ENCODE measurements at places on chromosomes 3 and 15. TPM values are rescaled to one million over a fixed set of nuclear protein-coding genes. Genes with fewer than 3 reads are reported as not detected.
A peak's percentile ranks its signal among the peaks of the same experiment; 100 is the strongest.

GRCh38 chr15:76664895-76665294 lies 240.2 kb downstream of the SCAPER start:
- no peak for DNase-seq

- DNase-seq = no peak
Observed at GRCh38 chr15:24318981-24319380, 356.6 kb upstream of the NPAP1 start.

GRCh38 chr15:60179786-60180391 lies 175.8 kb downstream of the FOXB1 start:
- peak; percentile 14 for DNase-seq

GRCh38 chr3:121690777-121691405 lies 30.2 kb upstream of the HCLS1 start:
- no peak for DNase-seq

CAPN3 gene
- 0.43 TPM for total RNA-seq

GRCh38 chr3:99753268-99753975 lies 64.2 kb upstream of the CMSS1 start:
- peak; percentile 45 for DNase-seq

GRCh38 chr3:112746675-112747280 lies 99.9 kb downstream of the CD200R1L start:
- DNase-seq = no peak

- peak; percentile 86 for DNase-seq
Observed at GRCh38 chr3:47475570-47476329, at the start of gene SCAP. Gene SCAP (minus strand): TSS chr3:47475941. CDS start chr3:47442993, 32,948 bp downstream.

- peak; percentile 70 for DNase-seq
Observed at GRCh38 chr3:161409069-161409468, 37.8 kb upstream of the SPTSSB start.
